ENCODE measurements at places on chromosomes 1 and 21. TPM values are rescaled to one million over a fixed set of nuclear protein-coding genes. Genes with fewer than 3 reads are reported as not detected.

The PBXIP1 gene
- total RNA-seq, result 92.9 TPM

The TNFSF18 gene
- 45.8 TPM for total RNA-seq

The RGS1 gene
- not detected for total RNA-seq

The UBL4B gene
- not detected for total RNA-seq

The RIPK4 gene
- total RNA-seq, result 1.0 TPM

The SUSD4 gene
- total RNA-seq, result not detected

The TSSK3 gene
- not detected for total RNA-seq

The GJA4 gene
- total RNA-seq, result 0.39 TPM

The TNFRSF8 gene
- 0.52 TPM for total RNA-seq

The TMEM61 gene
- 0.26 TPM for total RNA-seq

The XCL2 gene
- not detected for total RNA-seq

The C4BPB gene
- not detected for total RNA-seq

The RIPPLY3 gene
- not detected for total RNA-seq

The CHIA gene
- total RNA-seq, result not detected

The TRIM17 gene
- total RNA-seq, result 0.39 TPM

The BNIPL gene
- total RNA-seq, result 0.13 TPM

The RORC gene
- not detected for total RNA-seq

The RHBDL2 gene
- total RNA-seq, result 0.26 TPM

The MTARC2 gene
- total RNA-seq, result 10.0 TPM

The ADAMTS5 gene
- 0.65 TPM for total RNA-seq

The NHLH2 gene
- not detected for total RNA-seq

The SH3BGRL3 gene
- 181 TPM for total RNA-seq

The GPR37L1 gene
- not detected for total RNA-seq

The SFN gene
- 7.0 TPM for total RNA-seq
